ENCODE measurements at places on chromosomes 5 and 9. TPM values are rescaled to one million over a fixed set of nuclear protein-coding genes. Genes with fewer than 3 reads are reported as not detected.

Gene C9orf153
- total RNA-seq = 0.71 TPM

Gene CDKN2B-AS1
- total RNA-seq = 0.38 TPM

Gene GTF2H2
- 55.5 TPM for total RNA-seq

- DNase-seq = peak; percentile 54
Measured at GRCh38 chr5:178277866-178278265, 45.3 kb upstream of the PHYKPL start.

GRCh38 chr5:169875091-169875728 lies 105.1 kb downstream of the INSYN2B start:
- no peak for DNase-seq

GRCh38 chr5:172511952-172512351 lies 57.6 kb upstream of the SH3PXD2B start:
- DNase-seq = no peak

DNA sequence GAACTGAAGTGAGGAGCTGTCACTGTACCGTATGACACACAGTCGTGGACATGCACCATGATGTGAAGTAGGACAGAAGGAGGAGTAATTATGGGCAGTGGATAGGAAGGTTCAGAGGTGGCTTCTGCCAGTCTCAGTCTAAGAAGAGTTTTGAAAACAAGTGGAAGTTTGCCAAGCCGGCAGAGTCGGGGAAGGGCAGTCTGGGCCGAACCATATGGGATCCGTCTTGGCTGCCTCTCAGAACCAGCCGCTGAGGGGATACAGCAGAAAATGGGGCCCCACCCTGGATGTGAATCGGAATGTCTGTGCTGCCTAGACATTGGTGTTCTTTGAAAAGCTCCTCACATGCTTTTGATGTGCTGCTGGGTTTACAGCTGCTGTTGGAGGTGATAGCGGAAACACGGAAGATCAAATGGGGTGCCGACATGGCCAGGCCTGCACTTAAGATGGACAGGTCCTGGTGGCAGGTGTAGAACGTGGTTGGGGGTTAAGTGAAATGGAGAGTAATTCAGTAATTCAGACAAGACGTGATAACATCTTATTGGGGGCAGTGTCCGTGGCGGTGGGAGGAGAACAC lies 11.2 kb downstream of the SNX18 start:
- DNase-seq = no peak

Data from thyroid gland (tissue), 4 donors.